ENCODE measurements at places on chromosomes 5 and 9.

- no peak for DNase-seq
Observed at GRCh38 chr5:95730011-95730700, 980 bp upstream of the RHOBTB3 start.

DNA sequence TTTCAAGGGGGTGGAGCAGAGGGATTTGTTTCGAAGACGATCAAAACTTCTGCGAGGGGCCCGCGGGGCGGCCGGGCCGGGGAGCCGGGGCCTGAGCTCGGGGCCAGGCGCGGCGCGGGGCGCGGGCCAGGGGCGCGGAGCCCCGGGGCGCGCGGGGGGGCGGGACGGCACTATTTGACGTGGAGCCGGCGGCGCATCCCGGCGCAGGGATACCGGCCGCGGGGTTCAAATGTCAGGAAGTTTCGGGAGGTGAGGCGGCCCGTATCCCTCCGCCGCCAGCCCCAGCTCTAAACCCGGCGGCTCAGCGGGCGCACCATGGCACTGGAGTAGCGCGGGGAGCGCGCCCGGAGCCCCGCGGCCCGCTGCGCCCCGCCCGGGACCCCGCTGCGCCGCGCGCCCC, at the start of gene LMX1B:
LMX1B (plus strand) TSS at position 278 of the 400 bp plus-strand sequence. CDS start 522 bp downstream, outside the sequence.
- DNase-seq = peak; percentile 44

- no peak for DNase-seq
Observed at GRCh38 chr5:66149950-66150349, 5.8 kb downstream of the SREK1 start.

- no peak for DNase-seq
Observed at GRCh38 chr9:4305065-4305985, 5.5 kb upstream of the GLIS3 start.

GRCh38 chr5:176735383-176736265, 74.7 kb upstream of the UNC5A start:
- no peak for DNase-seq

DNA sequence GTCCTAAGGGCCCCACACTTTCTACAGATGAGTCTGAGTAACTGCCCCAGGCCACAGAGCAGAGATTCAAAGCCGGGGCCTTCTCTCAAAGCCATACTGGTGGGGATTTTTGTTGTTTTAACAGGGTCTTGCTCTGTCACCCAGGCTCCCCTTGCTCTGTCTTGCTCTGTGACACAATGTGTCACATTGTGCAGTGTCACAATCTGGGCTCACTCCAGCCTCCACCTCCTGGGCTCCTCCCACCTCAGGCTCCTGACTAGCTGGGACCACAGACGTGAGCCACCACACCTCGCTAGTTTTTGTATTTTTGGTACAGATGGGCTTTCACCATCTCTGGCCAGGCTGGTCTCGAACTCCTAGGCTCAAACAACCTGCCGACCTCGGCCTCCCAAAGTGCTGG, 8.6 kb downstream of the AGPAT2 start:
- no peak for DNase-seq

GRCh38 chr5:61026004-61026403, 81.0 kb downstream of the NDUFAF2 start:
- no peak for DNase-seq

- DNase-seq = no peak
Observed at GRCh38 chr5:144144956-144145751, 25.3 kb downstream of the YIPF5 start.
